ENCODE measurements at places on chromosomes 13 and 19.

GRCh38 chr13:97433727-97434396 lies at the start of gene RAP2A:
Gene RAP2A, plus strand, starts transcription at chr13:97434169. Its CDS starts 302 bp downstream, at chr13:97434471.
- peak; percentile 94 for DNase-seq

- no peak for DNase-seq
Observed at GRCh38 chr13:42654722-42655121, 80.8 kb downstream of the TNFSF11 start.

DNA sequence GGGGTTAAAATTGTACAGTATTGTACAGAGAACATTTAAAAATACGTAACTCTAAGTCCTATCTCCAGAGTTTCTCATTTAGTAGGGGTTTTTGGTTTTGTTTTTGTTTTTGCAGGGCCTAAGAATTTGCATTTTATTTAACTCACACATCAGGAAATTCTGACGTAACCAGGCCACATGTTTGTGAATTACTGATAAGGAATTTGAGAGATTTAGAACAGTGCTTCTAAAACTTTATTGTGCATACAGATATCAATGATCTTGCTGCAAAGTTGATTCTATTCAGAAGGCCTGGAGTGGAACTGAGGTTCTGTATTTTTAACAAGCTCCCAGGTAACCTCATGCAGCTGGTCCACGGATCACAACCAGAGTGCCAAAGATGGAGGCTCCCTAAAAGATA lies 49.3 kb downstream of the LIG4 start:
- no peak for DNase-seq

- DNase-seq, result no peak
Observed at GRCh38 chr13:40996426-40997092, 22.6 kb downstream of the ELF1 start.

DNA sequence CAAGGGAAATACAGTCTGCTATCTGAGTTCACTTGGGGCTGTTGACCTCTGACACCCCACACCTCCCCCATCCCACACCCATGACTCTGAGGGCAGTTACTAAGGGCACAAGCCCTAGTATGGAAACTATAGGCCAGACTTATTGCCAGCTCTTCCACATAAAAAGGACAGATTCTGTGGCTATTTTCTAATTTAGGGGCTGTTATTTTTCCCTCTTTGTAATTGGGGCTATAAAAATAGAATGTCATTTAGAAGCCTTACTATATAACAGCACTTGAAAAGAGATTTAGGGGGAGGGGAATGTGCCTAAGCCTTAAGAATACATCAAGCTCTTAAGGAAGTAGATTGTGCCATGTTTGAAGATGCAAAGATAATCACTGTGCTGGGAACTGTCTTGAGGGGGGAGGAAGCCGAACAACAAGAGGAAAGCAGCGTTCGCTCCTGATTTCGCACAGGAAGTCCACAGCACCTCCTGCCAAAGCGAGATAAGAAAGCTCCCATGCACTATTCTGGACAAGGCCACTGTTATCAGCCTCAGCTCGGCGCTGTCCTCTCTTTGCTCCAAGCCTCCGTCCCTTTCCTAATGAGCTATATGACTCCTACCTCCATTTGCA lies 86.6 kb downstream of the FLT1 start:
- no peak for DNase-seq

GRCh38 chr13:50521831-50522149 lies 321.7 kb downstream of the DLEU7 start:
- no peak for DNase-seq

GRCh38 chr19:11324079-11324661 lies 15.3 kb downstream of the RAB3D start:
- peak; percentile 44 for DNase-seq
